ENCODE measurements at places on chromosomes 3 and 15.

- DNase-seq, result no peak
Observed at GRCh38 chr15:100997442-100997841, 78.3 kb downstream of the LRRK1 start.

DNA sequence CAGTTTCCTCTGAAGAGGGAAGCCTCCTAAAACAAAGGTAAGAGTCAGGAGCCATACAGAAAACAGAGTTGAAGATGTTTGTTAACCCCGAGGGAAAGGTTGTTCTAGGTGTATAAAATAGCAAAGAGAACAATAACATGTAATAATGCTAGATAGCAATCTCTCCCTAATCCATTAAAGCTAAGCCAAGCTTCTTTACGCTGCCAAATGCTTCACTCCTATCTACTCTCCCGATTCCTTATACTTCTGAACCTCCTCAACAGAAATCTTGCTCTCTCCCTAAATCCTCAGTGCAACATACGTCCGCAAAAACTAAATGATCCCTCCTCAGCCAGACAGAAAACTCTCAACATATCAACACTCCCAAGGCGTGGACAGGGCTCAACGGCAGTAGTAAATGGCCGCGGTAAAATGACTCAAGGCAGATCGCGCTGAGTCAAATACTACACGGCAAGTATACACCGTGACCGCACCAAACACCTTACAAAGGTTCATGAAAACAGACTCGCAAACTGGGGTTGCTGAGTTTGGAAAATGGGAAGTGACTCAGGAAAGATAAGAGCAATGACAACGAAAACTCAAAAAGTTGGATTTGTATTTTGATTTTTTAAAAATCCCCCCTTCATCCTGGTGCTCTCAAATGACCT lies 682 bp downstream of the CLDND1 start:
- peak; percentile 21 for DNase-seq

GRCh38 chr3:138947495-138948121 lies 591 bp downstream of the FOXL2NB start:
- DNase-seq, result no peak

DNA sequence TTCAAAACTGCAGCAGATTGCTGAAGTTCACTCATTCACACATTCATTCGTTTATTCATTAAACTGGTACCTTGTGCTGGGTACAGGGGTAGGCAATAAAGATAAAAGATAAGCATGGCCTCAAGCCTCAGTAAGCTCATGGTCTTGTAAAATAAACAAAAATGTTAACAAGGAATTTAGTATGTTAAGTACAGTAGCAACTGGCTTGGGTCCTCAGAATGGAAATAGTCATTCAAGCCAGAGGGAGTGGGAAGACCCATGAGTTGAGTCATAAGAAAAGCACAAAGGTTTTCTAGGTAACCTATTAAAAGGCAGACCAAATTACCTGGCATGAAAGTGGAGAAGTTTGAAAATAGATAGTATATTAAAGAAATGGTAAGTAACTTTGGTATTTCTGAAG lies 163.3 kb downstream of the CDIN1 start:
- no peak for DNase-seq

DNA sequence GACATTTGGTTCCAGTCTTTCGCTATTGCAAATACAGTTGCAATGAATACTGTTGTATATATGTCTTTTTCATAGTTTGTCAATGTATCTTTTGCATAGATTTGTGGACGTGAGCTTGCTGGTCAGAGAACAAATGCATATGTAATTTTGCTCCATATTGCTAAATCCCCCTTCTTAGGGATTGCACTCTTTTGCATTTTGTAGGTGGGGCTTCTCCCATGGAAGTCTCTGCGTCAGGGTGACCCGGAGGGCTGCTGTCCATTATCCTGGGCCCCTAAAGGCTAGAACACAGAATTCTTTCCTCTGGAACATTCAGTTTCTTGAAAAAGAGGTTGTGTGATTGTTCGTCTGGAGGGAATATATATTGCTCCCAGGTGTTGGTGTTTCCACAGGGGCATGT lies 25.2 kb upstream of the KLHL25 start:
- no peak for DNase-seq

DNA sequence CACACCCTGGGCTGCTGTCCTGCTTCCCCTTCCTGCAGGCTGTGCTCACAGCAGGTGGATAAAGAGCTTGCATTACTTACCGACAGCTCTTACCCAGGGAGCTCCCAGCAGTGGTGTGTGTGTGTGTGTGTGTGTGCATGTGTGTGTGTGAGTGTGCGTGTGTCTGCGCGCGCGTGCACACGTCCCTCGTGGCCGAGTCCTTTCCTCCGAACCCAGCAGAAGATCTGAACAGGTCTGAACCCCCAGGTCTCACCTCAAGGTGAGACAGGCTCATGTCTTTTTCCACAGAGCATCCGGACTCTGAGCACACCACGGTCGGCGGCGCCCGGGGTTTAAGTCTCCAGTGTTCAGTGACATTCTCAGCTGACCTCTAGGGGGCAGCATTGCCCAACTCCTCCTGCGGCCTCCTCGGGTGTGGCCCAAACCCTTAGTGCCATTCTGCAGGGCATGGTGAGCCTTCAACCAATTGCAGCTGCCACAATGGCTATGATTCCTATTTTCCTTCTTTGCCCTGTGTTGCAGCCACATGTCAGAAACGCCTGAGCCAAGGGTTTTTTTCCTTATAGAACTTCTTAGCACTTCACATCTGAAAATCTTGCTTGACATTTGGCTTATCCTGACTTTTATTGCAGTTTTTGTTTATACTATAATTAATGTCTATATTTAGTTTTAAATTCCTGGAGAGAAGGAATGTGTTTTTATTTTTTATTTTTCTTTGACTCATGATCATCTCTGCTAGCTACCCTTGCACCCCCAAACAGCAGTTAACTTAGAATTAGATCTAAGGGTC lies 64.1 kb upstream of the KLHL25 start:
- peak; percentile 19 for DNase-seq

DNA sequence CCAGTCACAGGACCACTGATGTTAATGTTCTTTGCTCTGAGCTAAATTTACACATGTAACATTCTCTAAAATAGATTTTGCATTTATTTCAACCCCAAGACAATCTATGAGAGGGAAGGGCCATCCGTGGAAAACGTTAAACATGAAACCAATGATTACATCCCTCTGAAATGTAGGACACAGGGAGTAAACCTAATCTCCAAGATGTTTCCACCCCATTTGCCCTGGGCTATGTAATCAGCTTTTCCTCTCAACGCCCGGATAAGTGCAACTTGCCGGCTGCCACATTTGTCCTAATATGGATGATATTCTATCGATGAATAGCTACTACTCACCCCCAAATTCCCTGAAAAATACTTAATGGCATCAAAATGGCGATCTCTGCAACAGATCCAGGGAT lies 6.4 kb upstream of the FMN1 start:
- no peak for DNase-seq

DNA sequence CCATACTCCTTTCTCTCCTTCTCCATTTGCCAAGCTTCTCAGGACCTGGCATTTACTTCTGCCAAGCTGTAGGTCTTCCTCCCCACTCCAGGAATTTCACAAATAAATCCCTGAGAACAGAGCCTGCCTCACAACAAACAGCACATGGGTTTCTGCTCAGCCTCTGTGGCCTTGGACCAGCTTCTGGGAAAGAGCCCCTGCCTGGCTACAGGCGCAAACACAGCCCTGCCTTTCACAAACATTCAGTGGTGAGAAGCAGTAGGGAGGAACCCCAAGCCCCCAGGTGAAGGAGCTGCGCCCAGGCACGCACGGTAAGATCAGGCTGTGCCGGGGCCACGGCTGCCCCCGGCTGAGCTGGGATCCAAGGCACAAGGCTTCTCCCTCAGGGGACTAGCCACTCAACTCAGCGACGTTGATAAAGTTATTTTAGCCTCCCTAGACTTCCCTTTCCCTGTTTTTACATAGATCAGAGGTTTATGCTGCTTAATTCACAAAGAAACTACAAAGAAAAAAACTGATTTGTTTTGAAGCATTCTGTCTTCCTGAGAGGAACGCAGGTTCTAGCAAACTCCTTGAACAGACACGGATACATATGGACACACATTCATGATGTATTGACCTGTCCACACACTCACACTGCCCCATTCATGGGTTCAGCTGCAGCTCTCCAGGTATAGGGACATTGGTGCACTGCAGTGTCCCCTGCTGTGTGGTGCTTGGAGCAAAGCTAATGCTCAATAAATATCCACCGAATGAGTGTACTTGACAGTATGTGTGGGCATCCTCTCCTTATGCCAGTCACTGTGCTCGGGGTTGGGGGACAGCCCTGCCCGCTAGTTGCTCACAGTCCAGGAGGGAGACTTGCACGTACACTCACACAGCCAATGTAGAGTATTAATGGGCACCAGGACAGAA lies 25.4 kb downstream of the HES1 start:
- no peak for DNase-seq

DNA sequence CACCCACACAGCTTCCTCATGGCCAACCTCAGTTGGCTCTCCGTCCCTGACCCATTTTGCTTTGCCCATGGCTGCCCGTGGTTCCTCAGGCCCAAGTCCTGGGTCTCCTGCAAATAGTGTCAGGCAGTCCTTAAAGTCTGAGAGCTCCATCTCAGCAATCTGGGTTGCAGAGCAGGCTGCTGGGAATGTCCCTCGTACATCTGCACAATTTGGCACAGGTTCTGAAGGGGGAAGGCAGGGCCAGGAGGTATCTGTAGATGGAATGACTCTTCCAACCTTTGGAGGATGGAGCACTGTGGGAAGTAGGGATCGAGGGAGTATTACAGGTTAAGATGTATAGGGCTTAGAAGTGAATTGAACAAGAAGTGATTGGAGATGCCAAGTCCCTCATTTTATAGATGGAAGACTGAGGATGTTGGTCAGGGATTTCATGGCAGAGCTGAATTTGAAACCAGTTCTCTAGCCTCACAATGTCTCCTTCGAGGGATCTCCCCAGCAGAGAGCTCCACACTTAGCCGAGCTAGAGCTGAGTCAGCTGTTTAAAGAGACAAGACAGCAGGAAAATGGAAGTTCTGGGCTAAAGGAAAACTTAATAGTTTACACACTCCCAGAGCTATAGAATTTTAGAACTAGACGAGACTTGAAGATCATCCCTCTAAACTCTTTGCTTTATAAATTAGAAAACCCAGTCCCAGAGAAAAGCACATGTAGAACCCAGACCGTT lies 9.2 kb downstream of the CKMT1A start:
- no peak for DNase-seq

- DNase-seq, result no peak
Observed at GRCh38 chr3:184584464-184584891, 22.9 kb downstream of the EPHB3 start.

- DNase-seq, result no peak
Observed at GRCh38 chr3:29853841-29854397, 573.0 kb downstream of the RBMS3 start.
